ENCODE measurements at places on chromosomes 16 and 17.

GRCh38 chr17:21688293-21688949, 3.9 kb upstream of the KCNJ18 start:
- no peak for DNase-seq

DNA sequence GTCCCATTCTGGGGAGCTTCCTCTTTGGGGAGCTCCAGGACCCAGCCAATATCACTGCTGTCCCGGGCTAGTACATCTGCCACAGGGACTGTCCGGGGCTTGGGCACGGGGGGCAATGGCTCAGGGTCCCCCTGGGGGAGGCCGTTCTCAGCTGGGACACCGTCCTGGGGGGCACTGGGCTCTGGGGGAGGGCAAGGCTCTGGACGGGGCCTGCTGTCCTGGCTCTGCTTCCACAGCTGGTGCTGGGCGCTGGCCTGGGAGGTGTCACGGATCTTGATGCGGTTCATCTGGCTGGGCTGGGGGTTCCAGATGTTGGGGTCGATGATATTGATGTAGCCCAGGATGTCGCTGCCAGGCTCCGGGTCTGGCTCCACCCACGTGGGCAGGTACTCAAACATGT, 26.1 kb downstream of the SLC5A10 start:
- DNase-seq: no peak

GRCh38 chr16:14634389-14634725, 1.6 kb downstream of the BFAR start:
- DNase-seq: no peak

DNA sequence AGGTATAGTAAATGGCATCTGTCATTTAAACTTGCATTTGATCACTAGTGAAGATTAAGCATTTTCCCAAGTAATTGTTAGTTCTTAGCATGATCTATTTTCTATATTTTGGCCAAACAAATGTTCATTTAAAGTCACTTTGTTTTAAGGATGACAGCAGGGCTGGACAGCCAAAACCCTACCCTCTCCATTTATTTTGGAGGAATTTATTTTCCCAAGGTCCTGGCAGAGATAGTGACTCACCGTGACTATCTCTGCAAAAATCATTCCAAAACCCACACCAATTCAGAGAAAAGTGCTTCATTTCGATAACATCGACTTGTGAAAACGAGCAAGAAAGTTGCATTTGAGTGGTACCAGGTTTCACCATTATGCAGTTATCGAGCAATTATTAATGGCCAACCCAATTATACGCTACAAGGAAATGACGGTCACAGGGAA, 665 bp upstream of the AKAP1 start:
- DNase-seq: no peak

DNA sequence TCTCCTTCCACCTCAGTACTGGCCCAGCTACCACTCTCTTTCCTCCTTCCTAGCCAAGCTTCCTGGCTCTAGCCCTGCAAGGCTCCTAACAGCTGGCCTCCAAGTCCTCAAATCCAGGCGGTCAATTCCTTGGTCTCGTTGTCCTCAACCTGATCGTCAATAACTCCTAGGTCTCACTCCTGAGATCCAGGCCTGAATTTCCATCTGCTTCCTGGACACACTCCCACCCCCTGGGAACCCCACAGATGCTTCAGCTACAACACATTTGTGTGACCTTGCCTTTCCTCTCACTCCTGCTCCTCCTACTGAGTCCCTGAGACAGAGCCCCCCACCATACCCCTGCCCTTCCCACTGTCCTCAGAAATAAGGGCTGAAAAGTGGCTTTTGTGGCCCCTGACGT, 2.3 kb downstream of the ENKD1 start:
- no peak for DNase-seq

- no peak for DNase-seq
These were observed 1091.0 kb downstream of the CDH8 start for GRCh38 chr16:60945225-60945624.

GRCh38 chr17:69012895-69013805, 47.6 kb downstream of the ABCA9 start:
- no peak for DNase-seq

GRCh38 chr17:72358465-72358864, 237.6 kb downstream of the SOX9 start:
- DNase-seq: no peak

DNA sequence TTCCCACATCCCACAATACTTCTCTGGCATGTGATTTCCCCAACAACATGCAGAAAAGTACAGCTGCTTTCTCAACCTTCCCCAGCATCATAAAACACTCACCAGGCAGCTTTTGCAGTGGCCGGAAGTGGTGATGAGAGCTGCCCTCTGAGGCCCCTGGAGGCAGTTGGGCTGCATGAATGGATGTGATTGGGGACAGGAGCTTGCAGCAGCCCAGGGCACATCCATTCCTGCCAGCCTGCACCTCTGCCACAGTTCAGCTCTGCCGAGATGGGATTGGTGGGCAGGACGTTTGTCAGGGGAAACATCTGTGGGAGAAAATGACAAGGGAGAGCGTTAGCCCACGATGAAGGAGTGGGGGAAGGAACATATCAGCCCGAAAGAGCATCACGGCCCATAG, 19.8 kb downstream of the NUBP1 start:
- DNase-seq: no peak

- no peak for DNase-seq
These were observed 12.0 kb downstream of the FOXN1 start for GRCh38 chr17:28518132-28518531.

DNA sequence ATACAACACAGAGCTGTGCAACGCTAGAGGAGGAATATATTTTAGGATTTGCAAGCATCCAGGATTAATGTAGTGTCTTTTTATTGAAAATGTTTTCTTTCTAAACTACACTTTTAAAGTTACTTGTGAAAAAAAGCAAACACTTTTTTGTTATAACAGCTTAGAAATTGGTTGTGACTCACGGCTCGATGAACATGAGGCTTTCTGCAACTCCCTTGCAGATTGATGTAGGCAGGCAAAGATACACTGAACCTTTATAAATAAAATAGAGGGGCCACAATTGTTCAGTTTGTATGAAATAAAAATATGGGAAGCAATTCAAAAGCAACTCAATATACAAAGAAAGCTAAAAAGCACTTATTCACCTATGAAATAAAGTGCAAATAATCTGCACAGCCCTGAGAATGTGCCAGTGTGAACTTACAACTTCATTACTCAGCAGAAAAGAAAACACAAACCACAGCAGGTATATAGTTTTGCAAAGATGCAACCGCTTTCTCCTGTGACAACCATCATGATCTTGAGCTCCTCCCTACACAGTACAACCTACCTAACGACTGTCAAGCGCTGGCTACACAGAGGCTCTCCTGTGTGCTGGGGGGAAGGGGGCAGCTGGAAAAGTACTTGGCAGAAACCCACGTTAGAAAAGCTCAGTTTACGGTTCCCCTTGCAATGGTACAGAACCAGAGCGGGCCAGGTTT, 948 bp downstream of the LUC7L start:
- peak; percentile 25 for DNase-seq

- no peak for DNase-seq
These were observed 13.6 kb downstream of the HEATR6 start for GRCh38 chr17:60065136-60065535.

GRCh38 chr16:73739049-73739769, 557.4 kb upstream of the PSMD7 start:
- no peak for DNase-seq

DNA sequence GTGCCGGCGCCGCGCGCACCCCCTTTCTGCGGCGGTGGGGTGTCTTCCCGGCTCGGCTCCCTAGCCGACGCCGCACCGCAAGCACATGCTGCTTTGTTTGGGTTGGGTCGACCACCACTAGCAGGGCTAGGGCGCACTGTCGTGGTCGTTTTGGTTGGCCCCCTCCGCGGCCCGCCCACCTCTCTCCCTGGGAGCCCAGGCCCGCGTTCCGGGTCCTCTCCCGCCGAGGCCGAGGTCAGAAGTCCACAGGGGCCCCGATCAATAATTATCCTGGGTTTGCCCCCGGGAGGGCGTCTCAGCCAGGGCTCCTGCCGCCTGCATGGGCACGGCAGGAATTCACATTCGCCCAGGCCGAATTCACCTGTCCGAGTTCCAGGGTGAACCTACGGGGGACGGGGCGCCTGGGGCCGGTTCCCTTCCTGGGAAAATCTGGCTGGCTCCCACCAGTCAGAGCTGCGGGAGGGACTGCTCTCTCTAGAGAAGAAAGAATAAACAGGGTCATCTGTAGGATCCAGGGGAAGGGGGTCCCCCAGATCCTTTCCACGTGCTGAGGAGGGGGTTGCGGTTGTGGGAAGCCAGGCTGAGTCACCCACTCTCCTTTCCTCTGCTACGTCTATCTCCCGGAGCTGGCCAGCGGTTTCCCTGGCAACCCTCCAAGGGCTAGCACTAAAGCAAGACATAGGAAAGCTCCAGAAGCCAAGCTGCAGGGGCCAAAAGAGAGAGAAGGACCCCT, 584 bp upstream of the STAT5B start:
- peak; percentile 48 for DNase-seq
